ENCODE measurements at places on chromosomes 5 and 9.

DNA sequence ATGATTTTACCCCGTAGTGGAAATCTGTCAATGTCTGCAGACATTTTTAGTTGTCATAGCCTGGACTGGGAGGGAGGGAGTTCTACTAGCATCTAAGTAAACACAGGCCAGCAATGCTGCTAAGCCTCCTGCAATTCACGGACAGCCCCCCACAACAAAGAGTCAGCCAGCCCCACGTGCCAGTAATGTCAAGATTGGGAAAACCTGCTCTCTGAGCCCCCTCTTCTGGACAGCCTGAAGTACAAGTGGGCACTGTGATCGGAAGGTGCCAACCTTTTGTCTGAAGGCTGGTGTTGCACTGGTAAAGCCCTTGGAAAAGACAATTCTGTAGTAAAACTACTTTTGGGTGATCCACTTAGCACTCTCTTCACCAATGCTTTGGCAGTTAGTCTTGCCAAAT, 154.5 kb downstream of the TARS1 start:
- DNase-seq: no peak

DNA sequence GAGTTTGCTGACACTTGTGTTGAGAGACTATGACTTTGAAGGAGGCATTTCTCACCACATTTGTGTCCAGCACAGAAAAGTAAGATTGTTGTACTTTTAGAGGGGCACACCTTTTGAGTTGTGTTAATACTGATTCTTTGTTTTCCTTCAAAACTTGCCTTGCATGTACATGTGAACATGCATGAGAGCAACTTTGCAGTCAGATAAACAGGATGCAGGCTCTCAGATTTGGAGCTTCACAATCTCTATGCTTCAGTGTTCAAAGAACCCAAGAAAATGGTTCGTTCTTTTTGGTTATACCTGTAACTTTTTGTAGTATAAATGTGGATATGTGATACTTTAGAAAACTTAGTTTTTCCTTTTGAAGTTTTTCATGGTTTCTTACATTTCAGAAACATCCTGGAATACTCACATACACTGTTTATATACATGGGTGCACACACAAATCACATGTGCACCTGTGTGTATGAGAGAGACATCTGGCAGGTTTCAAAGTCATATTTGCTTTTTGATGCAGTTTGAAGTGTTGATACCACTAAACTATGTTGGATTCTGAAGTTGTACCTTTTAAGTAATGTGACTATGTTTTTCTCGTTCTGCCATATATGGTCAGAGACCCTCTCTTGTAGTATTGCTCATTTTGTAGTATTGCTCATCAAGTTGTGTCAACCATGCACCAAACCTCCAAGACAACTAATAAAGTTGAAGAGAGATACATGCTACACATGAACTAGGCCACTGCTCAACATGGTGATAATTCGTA, 190.7 kb downstream of the CD180 start:
- no peak for DNase-seq

DNA sequence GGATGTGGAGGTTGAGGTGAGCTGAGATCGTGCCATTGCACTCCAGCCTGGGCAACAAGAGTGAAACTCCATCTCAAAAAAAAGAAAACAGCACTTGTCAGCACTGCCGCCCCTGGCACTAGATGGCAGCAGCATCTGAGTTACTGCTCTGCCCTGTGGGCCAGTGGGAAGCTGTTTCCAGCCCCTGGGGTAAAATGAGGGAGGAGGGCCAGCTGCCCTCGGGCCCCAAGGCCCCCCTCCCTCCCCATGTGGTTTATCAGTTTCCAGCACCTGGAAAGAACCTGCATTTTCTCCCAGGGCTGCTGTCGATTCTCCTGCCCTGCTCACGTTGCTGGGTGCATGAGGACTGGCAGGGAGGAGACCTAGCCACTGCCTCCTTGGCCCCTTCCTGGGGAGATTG, 13.2 kb upstream of the CEL start:
- DNase-seq: peak; percentile 47

DNA sequence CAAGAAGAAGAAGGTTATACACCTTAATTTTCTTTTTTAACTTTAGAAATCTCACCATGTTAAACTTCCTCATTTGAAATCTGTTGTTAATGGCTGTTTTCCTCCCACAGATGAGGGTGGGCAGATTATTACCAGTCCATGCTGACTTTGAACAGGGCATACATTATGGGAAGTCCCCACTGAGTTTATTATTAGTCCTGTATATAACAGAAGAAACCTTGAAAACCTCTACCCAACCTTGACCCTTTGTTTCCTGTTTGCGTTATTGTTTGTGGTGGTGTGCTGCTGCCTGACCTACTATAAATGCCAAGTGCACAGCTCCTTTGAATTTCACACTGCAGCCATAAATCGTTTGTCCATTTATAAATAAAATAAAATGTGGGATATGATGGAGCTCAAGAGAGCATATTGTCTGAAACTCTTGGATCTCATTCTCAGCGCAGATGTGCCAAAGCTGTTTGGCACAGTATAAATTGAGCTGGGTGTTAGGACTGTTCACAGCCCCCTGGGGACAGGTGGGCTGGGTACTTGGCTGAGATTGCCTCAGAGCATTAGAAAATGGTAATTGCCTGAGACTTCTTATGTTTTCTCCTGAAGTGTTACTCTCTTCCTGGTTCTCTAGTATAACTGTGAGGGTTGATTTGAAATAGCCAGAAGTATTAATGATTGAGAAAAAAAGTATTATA, 139.6 kb downstream of the SPATA31D1 start:
- peak; percentile 53 for DNase-seq

- DNase-seq: peak; percentile 94
These were observed 10.2 kb upstream of the AKNA start for GRCh38 chr9:114397848-114398605.

GRCh38 chr5:131379723-131380122, 115.9 kb downstream of the CDC42SE2 start:
- peak; percentile 93 for DNase-seq

DNA sequence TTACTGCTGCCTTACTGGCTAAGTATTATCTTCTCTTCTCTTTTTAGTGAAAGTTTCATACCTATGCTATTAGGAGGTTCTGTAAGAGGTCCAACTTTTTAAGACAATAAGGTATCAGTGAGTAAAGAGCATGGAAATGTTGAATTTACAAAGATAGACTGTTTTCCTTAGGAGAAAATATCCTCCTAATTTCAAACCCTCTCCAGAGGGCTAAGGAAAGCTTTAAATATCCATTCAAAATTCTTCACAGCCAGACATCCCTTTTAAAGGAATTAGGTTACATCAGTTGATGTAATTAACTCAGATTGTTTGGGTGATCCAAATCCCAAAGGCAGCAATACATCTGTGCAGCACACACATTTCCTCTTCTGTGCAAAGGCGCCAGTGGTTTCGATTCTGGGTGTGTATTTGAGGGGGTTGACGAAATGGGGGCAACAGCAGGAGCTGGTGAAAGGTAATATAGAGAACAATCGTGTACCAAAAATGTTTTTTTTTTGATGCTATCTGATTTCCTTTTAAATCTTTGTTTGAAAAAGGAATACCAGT, 273.8 kb upstream of the RPS23 start:
- no peak for DNase-seq

DNA sequence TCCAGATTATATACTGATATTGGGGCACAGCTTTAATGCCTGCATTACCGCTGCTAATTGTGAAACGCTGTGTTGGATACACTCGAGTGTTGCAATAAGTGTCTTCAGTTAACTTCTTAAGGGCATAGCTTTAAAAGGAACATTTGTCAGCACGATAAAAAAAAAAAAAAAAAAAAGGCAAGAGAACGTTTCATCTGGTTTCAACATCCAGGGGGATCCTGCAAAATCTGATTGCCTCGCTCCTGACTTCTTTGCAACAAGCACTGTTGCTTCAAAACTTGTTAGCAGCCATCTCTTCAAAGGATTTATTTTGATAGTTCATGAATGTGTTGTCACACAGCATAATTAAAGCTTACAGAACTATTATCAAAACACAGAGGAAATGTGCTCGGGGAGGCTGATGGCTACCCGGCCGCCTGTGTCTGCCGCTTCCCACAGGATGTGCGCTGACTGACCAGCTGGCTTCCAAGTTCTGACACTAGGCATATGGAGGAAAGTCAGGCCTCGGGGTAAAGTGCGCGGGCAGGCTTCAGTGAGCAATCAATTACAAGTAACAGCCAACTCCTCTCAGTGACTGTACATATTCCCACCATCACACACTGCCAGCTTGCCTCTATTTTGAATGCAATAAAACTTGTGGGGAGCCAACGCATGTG, 77.7 kb downstream of the EBF1 start:
- DNase-seq: peak; percentile 71

GRCh38 chr9:81266674-81267073, 422.7 kb downstream of the TLE1 start:
- DNase-seq: no peak

DNA sequence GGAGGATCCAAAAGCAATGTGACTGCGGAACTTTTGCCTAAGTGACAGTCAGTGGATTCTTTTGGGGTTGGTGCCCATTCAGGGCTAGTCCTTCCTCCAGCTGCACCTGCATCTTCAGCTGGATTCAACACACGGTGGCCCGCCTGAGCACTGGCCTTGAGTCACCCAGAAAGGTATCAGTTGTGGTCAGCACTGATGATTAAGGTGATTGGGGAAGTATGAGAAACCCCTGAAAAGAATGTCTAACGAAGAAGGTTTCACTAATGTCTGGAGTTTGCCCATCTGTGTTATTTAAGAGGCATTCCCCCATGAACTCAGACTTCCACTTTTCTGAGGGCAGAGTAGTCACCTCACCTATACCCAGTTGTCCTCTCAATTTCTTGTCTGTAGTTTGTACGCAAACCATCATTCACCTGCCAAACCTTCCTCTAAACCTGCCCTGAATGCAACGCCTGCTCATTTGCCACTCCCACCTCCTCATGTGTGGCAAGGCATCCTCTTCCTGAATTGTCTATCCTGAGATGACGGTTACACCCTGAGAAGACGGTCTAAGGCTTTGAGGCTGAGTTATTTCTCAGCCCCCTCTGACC, 27.2 kb downstream of the CSF2 start:
- DNase-seq: peak; percentile 21

DNA sequence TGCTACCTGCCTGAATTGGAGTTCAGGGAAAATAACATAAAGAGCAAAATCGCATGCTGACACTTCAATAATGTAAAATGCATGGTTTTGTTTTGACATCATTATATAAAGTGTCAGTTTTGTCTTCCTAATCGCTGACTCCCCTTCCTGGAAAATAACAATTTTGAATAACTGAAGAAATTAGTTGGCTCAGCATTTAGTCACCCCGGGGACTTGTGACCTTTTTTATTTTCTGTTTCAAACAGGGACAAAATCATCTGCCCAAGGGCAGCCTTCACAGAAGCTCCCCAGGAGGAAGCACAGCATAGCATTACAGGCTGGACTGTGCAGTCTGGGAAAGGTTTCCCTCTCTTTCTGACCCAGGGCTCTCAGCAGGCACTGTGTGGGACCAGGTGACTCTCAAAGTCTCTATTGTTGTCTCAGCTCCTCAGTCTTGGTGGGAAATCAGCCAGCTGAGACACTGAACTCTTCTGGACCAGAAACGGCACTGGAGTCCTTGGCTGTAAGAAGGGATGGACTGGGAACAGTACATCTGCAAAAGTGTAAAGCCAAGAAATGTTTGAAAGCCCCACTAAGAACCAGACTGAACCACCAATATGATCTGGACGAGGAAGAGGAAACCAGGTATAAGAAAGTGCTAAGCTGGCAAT, 671.3 kb upstream of the KLF4 start:
- DNase-seq: peak; percentile 60

All from inflammatory macrophage treated with lipopolysaccharide for 4 hours (primary cell).